ENCODE measurements at places on chromosomes 11 and 22. TPM values are rescaled to one million over a fixed set of nuclear protein-coding genes. Genes with fewer than 3 reads are reported as not detected.

DNA sequence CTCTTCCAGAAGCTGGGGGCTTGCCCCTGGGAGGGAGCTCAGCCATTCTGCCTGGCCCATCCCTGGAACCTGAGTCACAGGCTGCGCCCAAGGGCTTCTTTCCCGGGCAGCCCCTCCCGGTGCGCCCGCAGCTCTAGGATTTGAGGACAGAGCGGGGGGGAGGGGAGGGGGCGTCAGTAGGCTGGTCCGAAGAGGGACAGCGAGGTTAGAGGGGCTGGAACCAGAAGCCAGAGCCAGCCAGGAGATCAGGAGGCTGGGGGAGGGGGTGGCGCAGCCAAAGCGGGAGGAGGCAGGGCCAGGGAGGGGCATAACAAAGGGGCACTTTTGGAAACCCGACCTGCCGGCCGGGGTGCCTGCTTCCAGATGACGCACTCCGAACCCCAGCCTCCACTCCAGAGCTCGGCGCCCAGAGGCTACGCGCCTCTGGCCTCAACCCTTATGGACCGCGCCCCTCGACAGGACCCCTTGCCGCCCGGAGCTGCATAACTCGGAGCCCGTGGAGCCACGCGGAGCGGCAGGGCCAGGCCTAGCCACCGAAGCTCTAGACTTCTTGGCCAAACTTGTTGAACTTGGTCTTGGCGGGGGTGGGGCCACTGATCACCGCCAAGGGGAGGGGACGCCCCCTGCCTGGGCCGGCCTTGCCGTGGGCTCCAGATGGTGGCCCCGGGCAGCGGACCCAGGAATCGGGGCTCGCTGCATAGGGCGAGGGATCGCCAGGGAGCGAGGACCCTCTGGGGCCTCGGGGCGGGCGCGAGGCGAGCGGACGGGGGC, 744 bp downstream of the PACSIN3 start:
- peak; percentile 84 for DNase-seq

DNA sequence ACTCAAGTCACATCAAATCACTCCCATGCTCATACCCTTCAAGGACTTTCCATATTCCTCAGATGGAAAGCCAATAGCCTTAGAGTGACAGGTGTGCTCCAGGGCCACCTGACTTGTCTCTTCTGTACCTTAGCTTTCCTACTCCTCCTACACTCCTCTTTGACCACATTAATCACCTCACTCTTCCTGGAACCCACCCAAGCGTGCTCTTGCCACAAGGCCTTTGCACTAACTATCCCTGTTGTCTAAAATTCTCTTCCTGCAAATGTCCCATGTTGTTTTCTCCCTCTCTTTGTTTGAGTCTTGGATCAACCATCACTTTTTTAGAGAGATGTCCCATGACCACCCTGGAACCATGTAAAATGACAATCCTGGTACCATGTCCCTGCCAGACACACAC, 244.1 kb downstream of the AASDHPPT start:
- DNase-seq = no peak

- no peak for DNase-seq
These were observed 826.3 kb downstream of the DLG2 start for GRCh38 chr11:84800755-84801346.

- no peak for DNase-seq
These were observed 129.7 kb downstream of the LDLRAD3 start for GRCh38 chr11:36073411-36074203.

DNA sequence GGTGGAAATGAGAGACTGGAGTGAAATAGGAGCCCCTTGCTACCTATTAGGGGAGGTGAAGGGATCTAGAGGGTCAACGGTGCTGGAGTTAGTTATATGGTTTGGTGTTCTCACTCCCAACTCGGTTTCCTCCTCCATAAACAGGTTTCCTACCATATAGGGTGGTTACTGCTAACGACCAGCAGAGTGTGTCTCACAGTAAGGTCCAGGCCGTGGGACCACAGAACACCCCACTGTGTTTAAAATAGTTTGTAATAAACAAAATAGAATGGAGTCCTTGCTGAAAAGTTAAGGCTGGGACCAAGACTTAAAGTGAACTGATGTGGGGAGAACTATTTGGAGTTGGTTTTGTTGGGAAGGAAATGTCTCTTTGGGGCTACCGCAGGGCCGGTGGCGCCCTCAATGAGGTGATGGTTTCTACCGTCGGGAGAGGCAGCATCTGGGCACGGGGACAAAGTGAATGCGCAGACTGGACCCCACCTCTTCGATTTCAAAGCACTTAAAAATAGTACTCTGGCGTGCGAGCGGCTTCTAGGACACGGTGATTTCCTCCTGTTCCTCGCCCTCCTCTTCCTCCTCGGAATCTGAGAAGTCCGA, 4.5 kb downstream of the DBX1 start:
- DNase-seq = no peak

DNA sequence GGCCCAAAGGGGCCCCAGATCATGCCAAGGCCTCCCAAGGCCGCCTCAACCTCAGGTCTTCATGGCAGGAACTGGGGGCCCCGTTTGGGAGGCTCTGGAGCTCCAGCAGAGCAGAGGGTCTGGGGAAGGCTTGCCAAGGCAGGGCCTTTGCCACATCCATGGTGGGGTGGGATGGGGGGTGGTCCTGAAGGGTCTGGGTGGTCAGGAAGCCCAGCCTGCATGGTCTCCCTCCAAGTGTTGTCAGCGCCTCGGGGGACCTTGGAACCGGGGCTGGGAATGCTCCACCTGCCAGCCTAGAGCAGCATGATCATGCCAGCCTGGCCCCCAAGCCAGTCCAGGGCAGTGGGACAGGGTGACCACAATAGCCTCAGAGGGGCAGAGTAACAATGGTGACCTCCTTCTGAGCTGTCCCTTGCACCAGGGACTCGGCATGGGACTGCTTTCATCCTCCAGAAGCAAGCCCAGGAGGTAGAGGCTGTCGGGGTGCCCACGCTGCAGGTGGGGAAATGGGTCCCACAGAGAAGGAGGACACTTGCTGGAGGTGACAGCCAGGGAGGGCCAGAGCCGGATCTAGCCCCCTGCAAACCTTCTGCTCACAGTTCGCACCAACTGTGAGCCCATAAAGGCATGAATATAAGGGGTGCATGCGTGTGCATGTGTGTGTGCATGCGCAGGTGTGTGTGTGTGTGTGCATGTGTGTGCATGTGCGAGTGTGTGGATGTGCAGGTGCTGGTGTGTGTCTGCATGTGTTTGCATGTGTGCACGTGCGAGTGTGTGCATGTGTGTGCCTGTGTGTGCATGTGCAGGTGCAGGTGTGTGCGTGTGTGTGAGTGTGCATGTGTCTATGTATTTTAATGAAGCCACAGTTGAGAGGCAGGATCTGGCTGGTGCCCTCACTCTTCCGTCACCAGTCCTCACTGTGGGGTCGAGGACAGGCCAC, 63.8 kb downstream of the MYEOV start:
- no peak for DNase-seq

DNA sequence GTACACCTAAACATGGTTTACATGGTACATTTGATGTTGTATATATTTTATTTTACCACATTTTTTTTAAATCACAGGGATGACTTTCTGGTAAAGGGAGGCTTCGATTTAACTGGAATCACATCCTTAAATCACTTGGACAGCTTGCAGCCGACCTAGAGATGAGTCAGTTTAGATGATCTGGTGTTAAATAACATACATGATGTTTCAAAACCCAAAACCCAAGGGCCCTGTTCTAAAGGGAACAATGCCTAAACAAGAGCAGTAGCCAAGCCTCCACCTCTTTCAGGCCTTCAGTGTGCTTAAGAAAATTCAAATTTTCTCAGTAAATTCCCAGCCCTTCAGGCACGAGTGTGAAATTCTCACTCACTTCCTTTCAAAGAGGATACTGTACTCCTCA, 108.8 kb downstream of the WT1 start:
- no peak for DNase-seq

DNA sequence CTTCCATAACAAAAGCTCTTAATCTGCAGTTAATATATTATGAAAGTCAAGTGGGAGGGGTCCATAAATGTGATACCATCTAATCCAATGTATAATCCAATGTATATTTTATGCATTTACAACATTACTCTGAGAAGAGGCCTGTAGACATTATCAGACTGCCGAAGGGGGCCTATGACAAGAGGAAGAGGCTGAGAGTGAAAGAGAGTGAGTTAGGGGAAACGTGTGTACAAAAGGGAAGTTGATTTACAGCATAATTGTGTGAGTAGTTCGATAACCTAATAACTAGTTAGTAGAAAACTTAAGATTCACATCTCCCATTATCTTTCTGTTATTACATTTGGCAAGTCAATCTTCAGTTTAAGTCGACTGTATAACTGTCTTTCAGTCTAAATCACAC, 86.6 kb downstream of the DDX10 start:
- DNase-seq = no peak

DNA sequence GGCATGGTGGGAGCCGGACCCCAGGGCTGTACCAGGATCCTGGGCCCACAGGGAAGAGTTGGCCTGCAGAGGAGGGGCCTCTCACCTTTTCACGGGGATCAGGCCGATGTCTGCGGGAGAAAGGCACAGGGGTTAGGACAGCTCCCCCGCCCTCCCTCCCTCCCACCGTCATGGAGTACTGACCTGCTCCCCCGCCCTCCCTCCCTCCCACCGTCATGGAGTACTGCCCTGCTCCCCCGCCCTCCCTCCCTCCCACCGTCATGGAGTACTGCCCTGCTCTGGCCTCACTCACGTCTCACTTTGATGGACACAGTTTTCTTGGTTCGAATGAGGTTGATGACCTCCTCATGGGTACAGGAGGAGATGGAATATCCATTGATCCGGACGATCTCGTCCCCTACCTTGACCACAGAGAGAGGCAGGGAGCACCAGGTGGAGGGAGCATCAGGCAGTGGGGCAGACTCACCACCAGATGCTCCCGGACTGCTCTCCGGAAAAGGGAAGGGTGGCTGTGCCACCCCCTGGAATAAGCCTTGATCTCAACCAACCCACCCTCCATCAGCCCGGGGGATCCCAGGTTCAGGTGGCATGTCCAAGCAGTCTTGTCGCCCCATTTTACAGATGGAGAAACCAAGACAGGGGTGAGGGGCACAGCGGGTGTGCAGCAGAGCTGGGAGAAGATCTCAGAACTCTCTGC, 17.1 kb downstream of the USH1C start:
- DNase-seq = no peak

- no peak for DNase-seq
These were observed 80.4 kb downstream of the ATXN10 start for GRCh38 chr22:45752036-45752435.

DNA sequence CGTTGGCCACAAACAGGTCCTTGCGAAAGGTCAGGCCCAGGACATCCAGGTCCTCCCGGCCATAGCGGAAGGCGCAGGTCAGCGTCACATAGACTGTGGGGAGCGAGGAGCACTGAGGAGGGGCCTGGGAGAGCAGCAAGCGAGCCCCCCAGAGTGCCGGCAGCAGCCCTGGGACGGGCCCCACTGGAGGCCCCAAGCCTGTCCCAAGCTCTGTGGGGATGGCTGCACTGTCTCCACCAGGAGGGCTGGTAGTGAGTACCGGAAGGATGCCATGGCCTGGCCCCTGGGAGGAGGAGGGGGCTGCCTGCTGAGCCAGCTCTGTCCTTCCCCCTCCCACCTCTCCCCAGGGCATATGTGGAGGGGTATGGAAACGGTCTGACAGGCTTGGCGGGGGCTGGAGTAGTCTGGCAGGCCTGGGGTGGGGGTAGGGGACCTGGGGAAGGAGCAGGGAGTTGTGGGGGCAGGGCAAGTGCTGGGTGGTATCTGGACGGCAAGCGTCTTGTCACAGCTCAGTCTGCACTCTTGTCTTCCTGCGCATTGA, 42.9 kb downstream of the TPBGL start:
- DNase-seq = peak; percentile 66

The MS4A1 gene
- total RNA-seq = 1.2 TPM

DNA sequence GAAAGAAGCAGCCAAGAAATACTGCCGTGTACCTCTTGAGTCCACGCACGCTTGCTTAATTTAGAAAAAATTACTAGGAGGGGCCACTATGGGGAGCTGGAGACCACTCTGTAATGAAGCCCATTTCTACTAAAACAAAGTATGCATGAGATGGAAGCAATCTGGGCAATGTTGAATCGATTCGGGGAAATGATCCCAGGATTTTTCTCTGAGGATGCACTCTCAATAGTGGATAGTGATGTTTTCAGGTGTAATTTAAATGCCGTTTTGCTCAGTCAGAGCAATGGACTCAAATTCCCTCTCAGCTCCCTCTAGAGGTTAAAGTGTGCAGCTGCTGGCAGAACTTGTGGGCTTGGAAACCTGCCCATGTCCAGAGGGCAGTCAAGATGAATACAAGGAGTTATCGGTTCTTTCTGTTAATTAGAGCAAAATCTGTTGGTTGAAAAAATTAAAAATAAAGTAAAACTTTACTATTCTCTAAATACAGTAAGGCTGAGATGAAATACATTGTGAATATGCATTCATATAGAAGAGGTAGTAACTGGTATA, 64.1 kb downstream of the ME3 start:
- peak; percentile 67 for DNase-seq

GRCh38 chr22:26481694-26482093, 1.9 kb downstream of the HPS4 start:
- DNase-seq = no peak

The TRPT1 gene
- total RNA-seq = 24.8 TPM

- DNase-seq = no peak
These were observed 582.9 kb downstream of the BRD1 start for GRCh38 chr22:49244466-49245420.

DNA sequence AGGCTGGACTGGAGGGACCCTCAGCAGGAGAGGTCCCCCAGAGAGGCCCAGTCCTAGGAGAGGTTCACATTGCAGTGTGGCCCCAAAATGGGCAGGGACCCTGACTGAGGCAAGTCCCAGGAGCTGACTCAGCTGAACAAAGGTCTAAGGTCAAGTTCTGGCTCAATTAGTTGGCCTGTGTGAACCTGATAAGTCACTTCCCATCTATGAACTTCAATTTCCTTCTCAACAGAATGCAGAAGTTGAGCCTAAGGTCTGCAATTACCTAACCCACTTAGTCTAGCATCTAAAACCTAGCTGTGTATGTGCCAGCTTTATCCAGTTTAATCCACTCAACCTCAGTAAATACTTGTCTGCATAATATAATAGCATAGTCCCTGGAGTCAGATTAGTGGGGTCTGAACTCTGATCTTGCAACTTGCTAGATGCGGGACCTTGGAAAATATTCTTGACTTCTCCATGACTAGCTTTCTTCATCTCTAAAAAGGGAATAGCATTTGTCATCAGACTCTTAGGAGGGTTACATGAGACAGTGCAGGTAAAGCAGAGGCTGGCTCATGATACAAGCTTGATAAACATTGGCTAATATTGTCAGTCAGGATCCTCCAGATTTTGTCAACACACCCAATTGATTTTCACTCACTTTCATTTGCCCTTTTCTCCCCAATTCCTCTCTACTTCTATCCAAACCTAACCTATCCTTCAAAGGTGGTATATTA, 465.5 kb downstream of the INSC start:
- no peak for DNase-seq

The LMO2 gene
- 25.5 TPM for total RNA-seq

- DNase-seq = peak; percentile 17
These were observed 103.0 kb downstream of the KCNQ1 start for GRCh38 chr11:2547806-2548205.

Data from aorta (tissue), 5 donors.